RKO (cell line): ENCODE measurements at places on chromosomes 1 and 21.

GRCh38 chr1:43448955-43449707, 4.6 kb downstream of the HYI start:
- DNase-seq = no peak

- DNase-seq = peak; percentile 58
Measured at GRCh38 chr1:112575154-112575804, 43.7 kb downstream of the ST7L start.

DNA sequence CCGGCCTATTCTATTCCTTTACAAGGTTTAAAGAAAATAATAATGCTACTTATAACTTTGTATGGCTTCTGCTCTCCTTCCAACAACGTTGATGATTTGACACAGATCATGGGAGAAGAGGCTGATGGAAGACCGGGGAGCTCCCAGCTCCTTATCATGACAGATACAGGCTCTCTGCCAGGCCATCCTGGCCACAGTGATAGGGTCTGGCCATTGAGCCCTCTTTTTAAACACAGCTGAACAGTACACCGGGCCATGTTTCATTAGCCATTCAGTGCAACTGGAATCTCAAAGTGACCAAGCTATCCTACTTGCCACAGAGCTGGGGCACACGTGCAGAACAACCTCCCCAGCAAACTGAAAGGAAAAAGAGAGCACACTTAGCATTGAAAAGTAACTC, 34.9 kb downstream of the DNAJC11 start:
- DNase-seq = no peak

DNA sequence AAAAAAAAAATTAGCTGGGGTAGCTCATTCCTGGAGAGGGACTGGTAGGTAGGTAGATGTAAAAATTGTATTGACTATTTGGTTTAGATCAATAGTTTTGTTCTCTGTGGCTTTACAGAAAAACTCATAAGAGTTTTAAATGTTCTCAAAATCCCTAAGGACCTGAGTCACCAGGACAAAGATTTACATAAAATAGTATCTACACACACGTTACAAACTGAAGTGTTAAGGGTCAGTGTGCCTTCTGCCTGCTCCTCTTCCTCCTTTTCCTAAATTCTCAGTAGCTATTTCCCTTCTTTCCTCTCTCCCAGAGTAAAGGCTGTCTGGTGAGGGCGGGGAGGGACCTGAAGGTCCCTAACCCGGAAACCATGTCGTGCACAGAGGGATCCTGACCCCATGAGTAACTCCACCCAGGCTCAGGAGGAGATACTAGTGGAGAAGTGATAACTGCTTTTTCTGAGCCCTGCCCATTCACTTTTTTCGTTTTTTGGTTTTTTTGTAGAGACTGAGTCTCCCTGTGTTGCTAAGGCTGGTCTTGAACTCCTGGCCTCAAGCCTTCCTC, 8.1 kb downstream of the PLEKHM2 start:
- DNase-seq = no peak

DNA sequence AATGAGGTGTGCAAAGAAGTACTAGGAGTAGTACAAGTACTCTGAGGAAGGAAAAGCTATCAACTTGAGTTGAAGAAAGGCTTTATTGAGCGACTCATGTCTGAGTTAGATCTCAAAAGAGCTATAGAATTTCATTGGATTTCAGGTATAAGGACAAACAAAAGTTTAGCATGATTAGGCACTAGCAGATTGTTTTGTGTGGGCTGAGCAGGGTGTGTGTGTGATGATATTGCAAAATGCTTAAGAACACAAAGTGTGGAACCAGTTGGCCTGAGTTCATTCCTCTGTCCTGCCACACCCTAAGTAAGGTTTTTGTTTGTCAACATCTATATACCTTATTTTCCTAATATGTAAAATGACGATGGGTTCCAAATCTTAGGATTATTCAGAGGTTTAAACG, 158.9 kb downstream of the KCNK2 start:
- DNase-seq = no peak

DNA sequence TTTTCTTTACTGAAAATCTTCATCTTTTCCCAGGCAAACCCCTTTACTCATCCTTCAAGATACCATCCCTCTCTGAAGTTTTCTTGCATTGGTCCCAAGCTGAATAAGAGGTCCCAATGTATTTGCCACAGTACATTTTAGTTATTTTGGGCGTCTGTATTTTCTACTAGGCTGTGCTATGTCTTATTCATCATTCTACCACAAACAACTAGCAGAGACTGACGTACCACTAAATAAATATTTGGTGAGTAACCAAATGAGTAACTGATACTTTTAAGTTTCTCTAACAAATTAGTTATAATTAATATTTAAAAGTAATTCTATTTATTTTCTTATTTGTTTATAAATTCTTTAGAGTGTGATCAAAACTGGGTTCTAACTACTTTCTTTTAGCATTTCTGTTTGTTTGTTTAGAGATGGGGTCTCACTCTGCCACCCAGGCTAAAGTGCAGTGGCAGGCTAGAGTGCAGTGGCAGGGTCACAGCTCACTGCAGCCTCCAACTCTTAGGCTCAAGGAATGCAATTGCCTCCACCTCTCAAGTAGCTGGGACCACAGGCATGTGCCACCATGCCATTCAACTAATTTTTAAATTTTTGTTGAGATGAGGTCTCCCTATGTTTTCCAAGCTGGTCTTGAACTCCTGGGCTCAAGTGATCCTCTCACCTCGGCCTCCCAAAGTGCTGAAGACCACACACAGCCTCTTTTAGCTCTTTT, 33.1 kb downstream of the NDC1 start:
- DNase-seq = no peak

GRCh38 chr1:111653709-111654108, 34.1 kb downstream of the RAP1A start:
- no peak for DNase-seq

DNA sequence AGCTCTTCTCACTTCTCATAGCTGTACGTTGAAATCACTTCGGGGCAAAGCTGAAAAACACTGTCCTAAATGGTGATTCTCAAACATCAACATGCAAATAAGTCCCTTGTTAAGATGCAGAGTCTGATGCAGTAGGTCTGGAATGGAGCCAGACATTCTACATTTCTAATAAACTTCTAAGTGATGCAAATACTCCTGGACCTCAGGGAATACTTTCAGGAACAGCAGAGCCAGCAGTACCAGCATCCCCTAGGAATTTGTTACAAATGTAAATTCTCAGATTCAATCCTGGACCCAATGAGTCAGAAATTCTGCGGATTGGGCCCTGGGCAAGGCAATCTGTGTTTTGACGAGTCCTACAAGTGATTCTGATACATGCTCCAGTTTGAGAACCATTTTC, 152.3 kb downstream of the PCNX2 start:
- DNase-seq = no peak

DNA sequence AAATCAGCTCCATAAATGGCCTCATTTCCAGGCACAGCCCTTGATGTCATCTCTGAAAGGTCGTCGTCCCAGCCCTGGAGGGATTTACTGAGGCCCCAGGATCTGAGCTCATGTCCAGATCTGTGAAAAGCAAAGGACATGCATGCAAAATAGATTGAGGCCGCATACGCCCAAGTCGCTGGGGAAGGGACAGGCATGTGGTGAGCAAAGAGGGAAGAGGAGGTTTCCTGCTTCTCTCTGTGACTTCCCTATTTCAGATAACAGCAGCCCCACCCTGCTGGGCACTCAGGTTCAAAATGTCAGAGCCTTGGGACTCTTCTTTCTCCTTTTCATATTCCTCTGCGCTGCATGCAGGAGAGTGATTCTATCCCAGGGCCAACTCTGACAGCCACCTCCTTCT, 197.2 kb downstream of the ADSS2 start:
- DNase-seq = no peak

- peak; percentile 18 for DNase-seq
Measured at GRCh38 chr21:45253180-45253579, 34.5 kb downstream of the POFUT2 start.

GRCh38 chr1:223230161-223230881, 87.3 kb upstream of the TLR5 start:
- peak; percentile 8 for DNase-seq

DNA sequence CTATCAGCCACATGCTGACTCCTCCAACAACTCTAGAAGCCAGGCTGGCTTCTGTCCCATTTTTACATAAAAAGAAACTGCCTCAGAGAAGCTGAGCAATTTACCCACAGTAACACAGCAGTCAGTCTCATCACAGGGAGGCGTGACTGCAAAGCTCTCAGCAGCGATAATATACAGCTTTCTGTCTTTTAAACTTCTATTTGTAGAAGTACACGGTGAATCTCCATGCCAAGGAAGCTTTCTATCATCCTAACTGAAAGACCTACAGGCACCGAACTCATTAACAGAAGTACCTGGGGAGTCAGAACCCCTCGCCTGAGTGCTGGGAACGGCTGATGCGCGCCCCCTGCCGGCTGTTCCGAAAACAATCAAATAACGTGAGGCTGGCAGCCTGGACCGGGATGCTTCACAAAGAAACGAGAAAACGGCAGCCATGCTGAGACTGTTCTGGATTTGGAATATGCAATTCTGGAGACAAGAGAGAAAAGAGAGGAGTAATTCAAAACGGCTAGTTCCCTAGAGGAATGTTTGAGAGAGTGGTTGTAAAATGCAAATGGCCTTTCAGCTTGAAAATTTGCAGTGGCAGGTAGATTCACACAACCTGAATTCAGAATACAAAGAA, 43.5 kb upstream of the RAB4A start:
- peak; percentile 62 for DNase-seq
